ENCODE measurements at places on chromosomes 2 and 18.

DNA sequence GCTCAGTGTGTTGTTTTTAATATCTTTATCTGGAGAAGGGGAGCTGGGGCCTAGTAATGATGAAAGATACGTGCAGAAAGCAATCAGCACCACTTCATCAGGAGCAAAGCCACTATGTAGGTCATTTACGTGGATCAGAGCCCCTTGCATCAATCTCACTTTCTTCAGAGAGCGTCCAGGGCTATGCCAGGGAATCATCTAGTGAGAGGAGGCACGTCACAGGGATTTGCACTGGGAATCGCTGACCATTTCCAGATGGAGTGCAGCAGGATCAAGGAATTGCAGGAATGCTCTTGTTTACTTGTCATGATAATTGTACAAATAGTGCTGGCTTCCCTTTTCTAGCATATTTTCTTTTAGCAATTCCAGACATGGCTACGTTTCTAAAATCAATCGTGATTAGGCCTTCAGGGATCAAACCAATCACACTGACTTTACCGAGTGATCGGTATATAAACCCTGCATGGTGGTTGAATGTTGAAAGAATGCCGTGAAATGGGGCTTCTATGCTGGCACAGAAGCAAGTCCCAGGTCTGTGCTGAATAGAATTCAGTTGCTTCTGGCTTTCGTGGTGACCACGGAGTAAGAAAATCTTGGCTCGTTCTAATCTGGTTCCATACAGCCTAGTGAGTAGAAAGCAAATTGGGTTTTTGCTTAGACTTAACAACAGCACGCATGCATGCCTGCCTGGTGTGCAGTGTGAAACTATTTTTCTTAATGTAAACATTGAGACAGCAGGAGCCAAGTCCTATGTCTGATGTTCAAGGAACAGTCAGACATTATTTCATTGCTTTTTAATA, 122.8 kb downstream of the TMEM200C start:
- no peak for DNase-seq

DNA sequence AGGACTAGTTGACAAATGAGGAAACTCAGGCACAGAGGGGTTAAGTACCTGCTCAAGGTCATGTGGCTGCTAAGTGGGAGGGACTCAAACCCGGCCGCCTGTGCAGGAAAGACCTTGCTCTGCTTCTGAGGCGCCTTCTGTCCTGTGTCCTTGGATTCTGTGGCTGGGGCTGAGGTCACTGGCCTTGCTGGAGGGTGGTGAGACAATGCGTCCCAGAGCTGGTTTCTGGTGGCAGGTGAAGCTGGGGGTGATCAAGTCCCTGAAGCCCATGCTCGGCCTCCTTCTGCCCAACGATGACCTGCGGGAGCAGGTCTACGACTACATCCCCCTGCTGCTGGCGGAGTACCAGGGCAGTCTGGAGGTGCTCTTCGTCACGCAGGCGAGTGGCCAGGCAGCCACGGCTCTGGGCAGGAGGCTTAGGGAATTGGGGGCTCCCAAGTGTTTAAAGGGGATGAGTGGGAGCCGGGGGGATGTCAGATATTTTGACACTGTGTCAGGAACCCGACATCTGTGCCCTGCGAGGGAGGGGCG, 16.1 kb downstream of the MROH2A start:
- no peak for DNase-seq

GRCh38 chr2:69917852-69918251, 2.9 kb downstream of the MXD1 start:
- no peak for DNase-seq

DNA sequence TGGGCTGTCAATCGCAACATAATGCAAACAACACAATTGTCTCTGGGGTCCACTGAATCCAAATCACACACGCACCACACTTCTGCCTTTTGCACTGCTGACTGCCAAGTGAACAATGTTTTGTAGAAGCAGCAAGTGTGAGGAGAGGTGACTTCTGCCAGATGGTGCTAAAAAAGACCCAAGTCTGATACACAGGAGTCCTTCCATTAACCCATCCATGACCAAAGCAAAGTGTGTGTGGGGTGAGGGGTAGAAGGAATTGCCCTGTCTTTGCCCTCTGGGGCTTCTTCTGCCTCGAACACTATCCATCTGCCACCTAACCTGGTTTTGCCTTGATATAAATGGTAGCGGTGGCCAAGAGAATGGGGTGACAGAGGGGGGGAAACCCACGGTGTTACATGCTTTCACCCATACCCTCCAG, 50.0 kb downstream of the C2orf42 start:
- DNase-seq: no peak

- no peak for DNase-seq
These were observed 118.0 kb downstream of the LRRTM4 start for GRCh38 chr2:77404189-77404588.

DNA sequence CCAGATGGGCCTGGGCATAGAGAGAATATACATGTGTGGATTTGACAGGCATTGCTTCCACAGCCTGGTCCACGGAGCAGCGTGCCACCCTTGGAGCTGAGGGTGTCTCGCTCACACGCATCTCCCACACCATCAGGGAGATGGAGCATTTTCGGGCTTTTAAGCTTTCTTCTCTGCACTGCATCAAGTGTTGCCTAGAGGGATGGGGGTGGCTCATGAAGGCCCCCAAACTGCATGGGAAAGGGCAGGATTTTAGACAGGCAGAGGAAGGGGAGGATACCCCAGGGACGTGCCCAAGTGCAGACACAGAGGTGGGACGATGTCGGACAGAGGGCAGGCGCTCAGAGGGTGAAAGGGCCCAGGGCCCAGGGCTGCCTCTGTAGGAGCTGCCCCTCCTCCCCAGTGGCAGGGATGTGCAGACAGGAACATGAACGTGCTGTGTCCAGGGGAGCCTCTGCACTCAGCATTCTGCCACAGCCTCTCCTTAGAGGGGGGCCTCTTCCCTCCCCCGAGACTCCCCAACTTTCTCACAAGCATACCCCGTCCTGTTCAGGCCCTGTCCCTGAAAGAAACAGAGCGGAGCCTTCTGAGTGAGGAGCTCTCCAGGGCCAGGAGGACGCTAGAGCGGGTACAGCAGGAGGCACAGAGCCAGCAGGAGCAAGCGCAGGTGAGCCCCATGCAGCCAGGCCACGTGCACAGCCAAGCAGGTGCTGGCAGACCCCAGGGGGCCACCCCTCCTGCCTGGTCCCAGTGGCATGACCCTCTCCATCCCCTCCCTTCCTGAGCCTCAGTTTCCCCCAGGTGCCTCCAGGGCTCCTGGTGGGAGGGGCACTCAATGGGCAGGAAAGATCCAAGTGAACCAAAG, 42.9 kb upstream of the SNED1 start:
- no peak for DNase-seq

DNA sequence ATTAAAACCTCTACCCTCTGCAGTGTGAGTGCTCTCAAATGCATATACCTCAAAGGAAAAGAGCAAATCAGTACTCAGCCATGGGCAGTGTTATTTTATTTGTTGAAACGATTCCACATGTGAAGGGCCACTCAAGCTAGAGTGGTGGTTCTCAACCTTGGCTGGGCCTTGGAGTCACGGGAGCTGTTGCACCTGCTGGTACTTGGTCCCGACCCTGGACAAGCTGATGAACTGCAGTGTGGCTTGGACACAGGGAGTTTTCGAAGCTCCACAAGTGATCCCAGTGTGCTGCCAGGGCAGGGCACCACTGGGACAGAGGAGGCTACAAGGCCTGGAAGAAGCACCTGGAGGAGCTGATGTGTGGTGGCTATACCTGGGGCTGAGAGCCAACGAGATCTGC, 19.7 kb downstream of the GNLY start:
- DNase-seq: peak; percentile 31

Measured in SHP77 treated with DMSO at 0.1 percent for 48 hours (cell line).